Central memory CD8-positive, alpha-beta T cell (primary cell): ENCODE measurements at places on chromosomes 5 and 9.

DNA sequence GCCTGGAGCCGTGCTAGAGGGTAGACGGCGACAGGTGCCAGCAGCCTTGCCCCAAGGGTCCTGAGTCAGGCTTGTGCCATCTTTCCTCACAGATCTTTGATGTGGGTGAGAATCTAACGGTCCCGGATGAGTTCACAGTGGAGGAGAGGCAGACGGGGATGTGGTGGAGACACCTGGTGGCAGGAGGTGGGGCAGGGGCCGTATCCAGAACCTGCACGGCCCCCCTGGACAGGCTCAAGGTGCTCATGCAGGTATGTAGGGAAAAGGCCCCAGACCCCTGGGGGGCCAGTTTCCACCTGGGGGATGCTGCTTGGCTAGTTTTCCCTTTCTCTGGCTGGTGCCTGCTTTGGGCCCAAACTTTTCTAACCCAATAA is 24.0 kb downstream of the PTGES2 start:
- DNase-seq: no peak

DNA sequence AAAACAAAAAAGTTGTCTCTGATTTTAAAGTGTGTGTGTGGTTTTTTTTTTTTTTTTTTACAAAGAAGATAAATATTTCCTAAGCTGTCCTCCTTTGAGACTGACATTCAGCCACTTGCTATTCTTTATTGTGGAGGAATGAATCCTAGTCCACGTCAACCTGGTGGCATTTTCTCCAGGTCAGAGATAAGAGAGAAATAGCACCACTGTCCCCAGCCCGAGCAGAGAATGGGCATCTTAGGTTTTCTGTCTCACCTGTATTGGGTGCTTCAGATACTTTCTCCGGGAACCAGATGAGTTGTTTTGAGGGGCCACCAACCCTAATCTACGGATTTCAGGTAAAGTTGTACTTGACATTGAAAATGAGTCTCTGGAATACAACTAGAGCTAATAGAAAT is 1.4 kb downstream of the ITGA2 start:
- no peak for DNase-seq

GRCh38 chr5:178330791-178331404 is 98.3 kb upstream of the PHYKPL start:
- no peak for DNase-seq

- no peak for DNase-seq
Measured at GRCh38 chr5:35538198-35538931, 79.3 kb upstream of the SPEF2 start.

DNA sequence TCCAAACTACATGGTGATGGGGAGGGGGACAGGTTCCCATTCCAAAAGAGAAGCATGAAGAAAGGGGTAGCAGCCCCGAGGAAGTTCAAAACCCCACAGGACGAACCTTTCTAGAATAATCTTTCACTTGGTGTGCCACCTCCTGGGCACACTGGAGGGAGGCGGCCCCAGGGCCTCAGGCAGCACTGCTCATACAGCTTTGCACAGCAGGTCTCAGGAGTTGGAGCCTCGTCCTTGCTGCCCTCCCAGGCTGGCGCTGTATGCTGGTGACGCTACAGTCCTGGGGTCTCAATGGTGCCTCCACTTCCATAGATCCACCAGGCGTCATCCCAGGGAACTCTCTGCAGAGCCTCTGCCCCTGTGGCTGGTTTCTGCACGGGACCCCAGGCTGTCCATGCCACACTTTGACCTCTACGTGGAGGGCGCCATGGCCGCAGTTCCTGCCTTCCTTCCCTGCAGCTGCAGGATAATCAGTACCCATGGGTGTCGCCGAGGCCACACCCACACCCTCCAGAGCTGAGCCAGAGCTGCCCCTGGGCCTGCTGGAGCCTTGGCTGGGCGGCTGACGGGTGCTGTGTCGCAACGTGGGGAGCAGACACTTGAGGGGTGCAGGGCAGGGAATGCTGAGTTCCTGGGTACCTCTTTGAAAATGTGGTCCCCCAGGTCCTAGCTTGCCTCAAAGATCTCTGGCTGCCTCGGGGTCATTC is 95.3 kb downstream of the COL5A1 start:
- DNase-seq: no peak

- DNase-seq: no peak
Measured at GRCh38 chr5:16792598-16793275, 143.4 kb downstream of the MYO10 start.

DNA sequence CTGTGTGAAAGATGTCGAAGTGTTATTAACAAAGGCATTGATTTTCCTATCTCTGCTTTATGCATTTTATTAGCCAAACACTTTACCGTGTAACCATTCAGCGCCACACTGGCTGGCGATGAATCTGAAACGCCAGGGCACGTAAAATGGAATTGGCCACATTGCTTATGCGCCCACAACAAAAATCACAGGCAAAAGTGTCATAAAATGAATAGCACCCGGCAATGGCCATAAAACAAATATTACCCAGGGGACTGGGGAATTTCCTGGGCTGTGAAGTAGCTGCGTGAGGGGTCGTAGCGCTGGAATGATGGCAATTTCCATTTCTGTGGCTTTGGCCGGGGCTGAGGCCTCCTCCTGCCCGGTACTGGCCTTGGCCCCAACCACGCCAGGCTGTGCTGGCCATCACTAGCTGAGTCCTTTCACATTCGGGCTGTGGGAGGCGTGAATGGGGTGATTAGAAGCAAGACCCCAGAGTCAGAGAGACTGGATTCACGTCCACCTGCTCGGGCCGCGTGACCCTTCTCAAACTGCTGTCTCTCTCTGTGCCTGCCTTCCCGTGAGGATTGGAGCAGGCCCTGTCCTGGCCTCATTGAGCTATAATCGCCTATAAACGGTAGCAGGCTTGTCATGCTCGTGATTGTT is 254.5 kb downstream of the PBX3 start:
- no peak for DNase-seq

DNA sequence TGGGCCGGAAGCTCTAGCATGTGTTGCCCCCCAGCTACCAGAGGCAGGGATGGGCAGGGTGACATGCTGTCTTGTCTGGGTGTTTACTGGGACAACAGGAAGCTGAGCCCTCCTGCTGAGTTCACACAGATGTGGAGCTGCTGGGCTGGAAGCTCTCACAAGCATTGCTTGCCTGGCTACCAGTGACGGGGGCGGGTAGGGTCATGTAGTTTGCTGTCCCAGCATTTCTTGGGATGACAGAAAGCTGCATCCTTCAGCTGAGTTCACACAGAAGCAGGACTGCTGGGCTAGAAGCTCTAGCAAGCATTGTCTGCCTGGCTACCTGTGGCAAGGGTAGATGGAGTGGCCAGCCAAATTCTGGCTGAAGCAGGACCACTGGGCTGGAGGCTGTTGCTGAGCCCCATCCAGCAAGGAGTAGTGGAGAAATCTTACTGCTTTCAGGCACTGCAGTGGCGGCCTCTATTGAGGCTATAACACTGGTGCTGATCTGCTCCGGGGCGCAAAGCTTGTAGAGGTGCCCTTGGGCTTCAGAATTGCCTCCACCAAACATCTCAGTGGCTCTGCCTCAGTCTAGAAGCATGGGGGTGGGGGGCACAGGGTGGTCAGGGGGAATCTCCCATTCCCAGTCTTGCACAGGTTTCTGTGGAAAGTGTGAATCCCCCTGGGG is 25.1 kb downstream of the POLK start:
- DNase-seq: no peak

GRCh38 chr9:93968451-93969327 is 13.5 kb upstream of the BARX1 start:
- peak; percentile 6 for DNase-seq
